ENCODE measurements at places on chromosomes 5 and 9.
A peak's percentile ranks its signal among the peaks of the same experiment; 100 is the strongest.

DNA sequence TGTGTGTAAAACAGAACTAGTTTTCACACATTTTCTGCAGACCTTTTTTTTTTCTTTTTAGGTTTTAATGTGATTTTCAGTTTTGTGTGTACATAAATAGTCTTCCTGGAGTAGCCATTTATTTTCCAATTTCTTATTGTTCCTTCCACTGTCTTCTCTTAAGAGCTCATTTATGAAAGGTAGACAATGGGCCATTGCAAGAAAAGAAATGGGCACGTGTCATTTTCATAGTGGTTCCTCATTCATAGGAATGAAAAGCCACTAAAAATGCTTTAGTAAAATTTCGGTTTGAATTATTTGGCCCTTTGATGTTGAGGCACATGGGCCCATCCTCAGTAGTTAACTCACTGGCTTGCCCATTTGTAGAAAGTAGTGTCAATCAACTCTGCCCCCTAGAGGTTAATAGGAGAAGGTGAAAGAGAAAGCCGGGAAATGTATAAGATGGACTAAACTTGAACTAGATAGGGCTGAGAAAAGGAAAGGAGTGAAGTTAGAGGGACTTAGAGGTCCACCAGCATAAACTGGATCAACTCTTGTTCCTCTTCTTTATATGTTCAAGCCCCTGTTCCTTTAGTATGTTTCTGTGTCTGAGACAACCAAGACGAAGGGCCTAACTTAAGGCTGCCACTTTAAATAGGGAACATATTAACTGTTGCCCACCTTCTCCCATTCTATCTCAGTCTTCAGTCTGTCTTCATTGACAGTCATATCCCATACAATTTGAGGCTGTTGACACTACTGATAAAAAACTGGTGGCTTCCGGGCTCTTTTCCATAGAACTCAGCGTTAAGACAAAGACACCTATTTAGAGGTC is 72.6 kb downstream of the SMARCA2 start:
- no peak for DNase-seq

GRCh38 chr5:174003795-174004194 is 14.8 kb downstream of the C5orf47 start:
- DNase-seq: no peak

GRCh38 chr9:78821126-78821822 is 524.3 kb downstream of the PSAT1 start:
- no peak for DNase-seq

- peak; percentile 9 for DNase-seq
These were observed 2.1 kb upstream of the HMGCS1 start for GRCh38 chr5:43315263-43315662.

DNA sequence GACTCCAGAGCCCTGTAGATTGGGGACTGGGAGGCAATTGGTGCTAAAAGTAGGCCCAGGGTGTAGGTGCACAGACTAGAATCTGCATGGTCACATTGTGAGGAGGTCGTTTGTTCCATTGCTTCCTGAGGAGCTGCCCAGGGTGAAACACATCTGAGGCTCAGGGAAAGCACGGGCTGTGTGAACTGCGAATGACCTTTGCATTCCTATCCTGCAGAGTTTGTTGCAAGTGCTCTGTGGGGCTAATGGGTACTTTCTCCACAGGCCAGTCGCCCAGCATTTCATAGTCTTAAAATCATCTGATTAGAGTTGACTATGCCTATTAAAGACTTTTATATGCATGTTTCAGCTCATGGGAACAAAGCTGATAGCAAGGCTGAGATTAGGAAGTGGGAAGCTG is 14.4 kb upstream of the SLC46A2 start:
- DNase-seq: no peak

DNA sequence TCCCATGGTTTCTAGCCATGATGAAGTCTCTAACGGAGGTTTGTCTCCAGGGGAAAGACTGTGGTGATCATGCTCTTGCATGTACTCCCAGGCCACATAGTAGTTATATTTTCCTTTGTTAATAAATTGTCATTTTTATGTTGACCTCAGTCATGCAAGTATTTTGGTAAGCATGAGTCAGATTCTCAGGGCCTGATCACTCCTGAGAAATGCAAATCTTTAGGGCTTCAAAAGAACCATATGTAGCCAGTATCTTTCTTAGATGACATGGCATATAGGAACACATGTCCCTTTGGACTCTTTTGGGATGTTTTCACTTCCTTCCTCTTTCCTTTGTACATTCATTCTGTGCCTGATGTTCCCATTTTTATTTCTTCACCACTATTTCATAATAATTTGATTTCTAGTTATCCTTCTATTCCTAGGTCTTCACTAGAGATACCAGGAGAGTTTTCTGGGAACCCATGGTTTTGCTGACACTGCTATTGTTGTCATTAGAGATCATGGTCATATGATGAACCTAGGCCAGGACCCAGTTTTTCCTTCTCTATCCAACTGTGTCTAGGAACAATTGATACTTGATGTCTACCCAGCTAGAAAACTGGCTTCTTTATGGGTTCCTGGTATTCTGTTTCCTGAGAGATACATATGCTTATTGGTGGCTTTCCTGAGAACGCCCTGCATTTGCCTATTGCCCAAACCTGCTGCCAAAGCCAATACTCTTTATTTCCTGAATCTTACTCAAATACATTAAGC is 248.1 kb upstream of the NREP start:
- no peak for DNase-seq
